Effector CD4-positive, alpha-beta T cell (primary cell): ENCODE measurements at places on chromosomes 13 and 19.

- DNase-seq: no peak
Observed at GRCh38 chr19:10516064-10516385, 1.2 kb downstream of the S1PR5 start.

DNA sequence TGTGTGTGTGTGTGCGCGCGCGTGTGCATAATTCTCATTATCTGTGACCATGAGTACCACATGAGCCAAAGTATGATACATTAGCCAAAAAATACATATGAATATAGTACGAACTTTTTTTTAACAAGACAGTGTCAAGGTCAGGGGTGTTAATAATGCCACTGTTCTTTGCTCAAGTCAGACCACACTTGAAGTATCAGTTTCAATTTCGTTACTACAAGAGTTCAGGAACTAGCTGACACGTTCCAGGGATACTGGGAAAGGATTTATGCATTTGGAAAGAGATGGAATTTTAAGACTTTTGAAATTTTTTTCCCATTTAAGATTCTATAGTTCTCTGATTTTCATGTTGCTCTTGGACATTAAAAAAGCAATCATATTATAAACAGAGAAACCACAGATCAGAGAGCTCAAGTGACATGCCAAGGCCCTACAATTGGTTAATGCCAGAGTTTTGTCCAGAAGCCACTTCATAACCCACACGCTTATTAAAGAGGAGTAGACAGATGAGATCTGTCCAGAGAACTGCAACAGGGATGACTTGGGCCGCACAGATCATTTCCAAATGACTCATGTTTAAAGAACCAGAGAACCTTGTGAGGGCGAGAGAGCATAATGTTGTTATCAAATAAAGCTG is 718.8 kb upstream of the SGCG start:
- no peak for DNase-seq

GRCh38 chr13:67048084-67048820 is 181.9 kb downstream of the PCDH9 start:
- no peak for DNase-seq

DNA sequence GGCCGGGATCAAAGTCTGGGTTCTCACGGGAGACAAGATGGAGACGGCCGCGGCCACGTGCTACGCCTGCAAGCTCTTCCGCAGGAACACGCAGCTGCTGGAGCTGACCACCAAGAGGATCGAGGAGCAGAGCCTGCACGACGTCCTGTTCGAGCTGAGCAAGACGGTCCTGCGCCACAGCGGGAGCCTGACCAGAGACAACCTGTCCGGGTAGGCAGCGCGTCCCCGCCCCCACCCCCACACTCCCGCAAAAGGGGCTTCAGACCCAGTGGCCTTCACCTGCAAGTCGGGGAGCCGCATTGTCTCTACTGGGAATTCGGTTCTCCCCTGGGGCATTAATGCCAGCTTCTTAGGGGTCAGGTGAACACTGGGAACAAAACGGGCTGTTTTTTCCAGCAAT is 114.7 kb upstream of the MCF2L start:
- DNase-seq: no peak
